ENCODE measurements at places on chromosomes 11 and 22.

GRCh38 chr11:114174712-114175495 is 115.4 kb downstream of the ZBTB16 start:
- DNase-seq: no peak

- no peak for DNase-seq
Observed at GRCh38 chr11:117319214-117319840, 3.3 kb upstream of the BACE1 start.

- no peak for DNase-seq
Observed at GRCh38 chr11:7570938-7571521, 57.2 kb downstream of the PPFIBP2 start.

DNA sequence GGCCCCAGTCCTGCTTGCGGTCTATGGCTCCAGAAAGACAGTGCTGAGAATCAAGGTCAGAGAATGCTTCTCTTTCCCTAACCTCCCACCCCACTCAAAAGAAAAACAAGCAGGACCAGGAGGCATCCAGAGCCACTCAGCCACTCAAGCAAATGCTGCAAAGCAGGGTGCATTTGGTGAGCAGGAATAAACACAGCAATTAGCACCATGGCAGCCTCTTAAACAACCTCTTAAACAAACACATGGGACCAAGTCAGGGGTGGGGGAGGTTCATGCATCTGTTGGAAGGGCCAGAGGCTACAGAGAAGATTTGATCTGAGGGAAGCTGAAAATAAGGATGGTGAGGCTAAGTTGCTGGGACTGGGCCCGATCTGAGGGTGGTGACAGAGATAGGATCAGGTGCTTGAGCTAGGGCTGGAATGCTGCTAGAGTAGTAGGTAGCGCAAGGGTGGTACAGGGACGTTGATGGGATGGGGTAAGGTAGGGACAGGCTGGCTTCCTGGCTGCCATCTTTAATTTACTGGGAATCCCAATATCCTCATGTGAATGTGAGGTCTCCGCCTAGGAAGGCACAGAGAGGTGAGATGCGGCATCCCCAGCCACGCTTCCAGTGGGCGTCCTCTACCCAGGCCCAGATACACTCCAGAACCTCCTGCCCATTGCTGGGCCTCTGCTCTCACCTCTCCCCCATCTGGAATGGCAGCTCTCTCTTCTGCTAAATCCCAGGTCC is 26.6 kb upstream of the LMO1 start:
- peak; percentile 77 for DNase-seq

- no peak for DNase-seq
Observed at GRCh38 chr22:49737101-49737551, 90.5 kb downstream of the BRD1 start.

GRCh38 chr11:57377107-57377506 is 3.8 kb downstream of the PRG3 start:
- no peak for DNase-seq

DNA sequence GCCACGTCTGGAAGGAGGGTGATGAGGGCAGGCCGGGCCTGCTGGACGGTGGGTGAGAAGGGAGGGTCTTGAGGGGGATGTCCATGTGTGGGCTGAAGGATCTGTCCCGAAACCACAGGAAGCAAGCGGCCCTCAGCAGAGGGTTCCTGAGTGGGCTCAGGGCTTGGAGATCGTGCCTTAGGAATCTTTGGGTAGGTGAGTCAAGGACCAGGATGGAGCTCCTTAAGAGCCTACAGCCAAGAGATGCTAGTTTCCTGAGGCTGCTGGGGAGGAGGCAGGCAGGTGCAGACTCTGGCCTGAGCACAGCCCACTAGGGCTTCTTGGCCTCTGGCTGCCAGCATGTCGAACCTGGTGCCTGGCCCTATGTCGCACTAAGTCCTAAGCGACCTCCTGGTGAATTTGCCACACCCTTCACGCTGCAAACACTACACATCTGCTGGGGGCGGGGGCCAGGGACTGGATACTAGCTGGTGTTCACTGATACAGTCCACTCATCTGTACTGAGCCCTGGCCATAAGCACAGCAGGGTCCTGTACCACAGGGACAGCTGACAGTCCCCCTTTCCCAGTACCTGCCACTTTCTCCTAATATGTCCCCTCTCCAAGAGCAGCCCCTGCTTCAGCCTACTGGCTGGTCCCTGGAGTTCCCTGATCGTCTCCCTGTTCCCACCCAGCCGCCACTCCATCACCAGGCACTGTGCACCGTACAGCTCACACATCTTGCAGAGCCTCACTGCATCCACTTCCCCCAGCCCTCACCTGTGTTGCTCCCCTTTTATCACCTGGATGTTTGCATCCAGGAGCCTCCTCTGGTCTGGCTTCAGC is 19.5 kb downstream of the GNAZ start:
- no peak for DNase-seq

DNA sequence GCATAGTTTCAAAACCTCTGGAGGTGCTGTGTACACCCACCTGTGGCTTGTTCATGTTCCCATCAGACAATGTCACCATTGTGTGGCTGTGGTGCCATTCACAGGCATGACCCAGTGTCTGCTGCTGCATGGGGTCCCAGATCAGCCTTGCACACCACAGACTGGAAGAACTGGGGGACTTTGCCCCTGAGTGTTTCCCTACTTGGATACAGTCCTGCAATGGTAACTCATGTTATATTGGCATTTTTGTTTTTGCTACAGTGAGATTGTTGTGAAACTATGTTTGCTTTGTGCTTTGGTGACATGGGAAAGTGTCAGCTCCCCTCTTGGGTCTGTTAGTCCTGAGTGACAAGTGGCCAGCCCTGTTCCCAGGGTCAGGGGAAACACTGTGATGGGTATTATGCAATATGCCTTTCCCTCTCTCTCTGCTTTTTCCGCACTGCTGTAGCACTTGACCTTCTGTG is 108.8 kb downstream of the NAV2 start:
- DNase-seq: no peak

DNA sequence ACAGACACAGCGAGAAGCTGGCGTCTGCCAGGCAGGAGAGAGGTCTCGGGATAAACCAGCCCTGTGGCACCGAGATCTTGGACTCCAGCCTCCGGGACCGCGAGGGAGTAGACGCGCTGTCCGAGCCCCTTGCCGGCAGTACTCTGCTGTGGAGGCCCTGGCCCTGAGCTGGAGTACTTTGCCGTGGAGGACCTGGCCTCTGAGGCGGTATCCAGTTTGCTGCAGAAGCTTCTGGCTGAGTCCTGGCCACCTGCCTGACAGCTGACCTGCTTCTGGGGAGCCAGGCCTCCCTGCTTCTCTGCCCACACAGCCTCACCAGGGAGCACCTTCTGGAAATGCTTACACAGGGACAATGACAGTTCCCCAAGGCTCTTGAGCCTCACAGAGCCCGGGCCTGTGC is 31.6 kb upstream of the CARS1 start:
- no peak for DNase-seq

DNA sequence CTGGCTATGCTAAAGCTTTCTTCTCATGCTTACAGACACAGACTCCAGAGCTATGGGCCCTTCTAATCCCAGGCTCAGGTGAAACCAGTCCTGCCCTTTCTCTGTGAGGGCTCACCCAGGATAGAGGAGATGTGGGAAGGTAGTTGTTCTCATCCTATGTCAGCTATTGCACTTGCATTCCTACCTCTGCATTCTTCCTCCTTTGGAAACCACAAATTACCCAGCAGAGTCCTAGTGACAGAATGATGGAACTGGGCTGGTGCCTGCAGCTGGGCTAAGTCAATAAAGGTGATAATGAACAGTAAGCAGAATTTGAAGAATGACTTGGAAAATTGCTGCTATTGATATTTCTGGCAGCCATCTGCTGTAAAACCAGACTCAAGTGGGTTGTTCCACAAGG is 560.0 kb downstream of the TMEM135 start:
- DNase-seq: no peak

- DNase-seq: no peak
Observed at GRCh38 chr11:134200688-134201087, 23.1 kb downstream of the NCAPD3 start.

GRCh38 chr11:76314741-76315090 is 66.2 kb downstream of the THAP12 start:
- peak; percentile 47 for DNase-seq

GRCh38 chr11:67056267-67057204 is at the start of gene RHOD:
RHOD (plus strand) TSS chr11:67056847; CDS start chr11:67056903, 56 bp downstream.
- no peak for DNase-seq

DNA sequence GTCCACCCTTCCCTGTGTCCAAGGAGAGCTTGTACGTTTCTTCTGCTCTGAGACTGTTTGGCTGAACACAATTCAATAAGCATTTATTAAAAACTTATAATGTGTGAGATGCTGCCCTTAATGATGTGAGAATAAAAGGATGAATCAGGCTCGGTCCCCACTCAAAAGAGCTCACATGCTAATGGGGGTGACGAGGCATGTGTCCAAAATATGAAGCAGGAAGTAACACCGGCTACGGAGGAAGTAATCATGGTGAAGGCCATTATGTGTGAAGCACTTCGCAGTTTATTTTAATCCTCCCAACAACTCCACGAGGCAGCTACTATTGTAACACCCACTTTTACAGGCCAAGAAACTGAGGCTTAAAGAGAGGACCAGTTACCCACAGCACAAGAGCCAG is 3.4 kb upstream of the RASD2 start:
- no peak for DNase-seq

GRCh38 chr11:44917741-44918140 is 32.9 kb downstream of the TP53I11 start:
- DNase-seq: no peak

GRCh38 chr22:49900441-49901230 is 17.6 kb downstream of the ALG12 start:
- no peak for DNase-seq

- no peak for DNase-seq
Observed at GRCh38 chr22:35470903-35471321, 69.7 kb upstream of the RASD2 start.

GRCh38 chr11:15497366-15497765 is 382.6 kb downstream of the INSC start:
- no peak for DNase-seq

- DNase-seq: no peak
Observed at GRCh38 chr22:49747716-49748115, 80.0 kb downstream of the BRD1 start.

- no peak for DNase-seq
Observed at GRCh38 chr11:48033918-48034341, 53.6 kb downstream of the PTPRJ start.

DNA sequence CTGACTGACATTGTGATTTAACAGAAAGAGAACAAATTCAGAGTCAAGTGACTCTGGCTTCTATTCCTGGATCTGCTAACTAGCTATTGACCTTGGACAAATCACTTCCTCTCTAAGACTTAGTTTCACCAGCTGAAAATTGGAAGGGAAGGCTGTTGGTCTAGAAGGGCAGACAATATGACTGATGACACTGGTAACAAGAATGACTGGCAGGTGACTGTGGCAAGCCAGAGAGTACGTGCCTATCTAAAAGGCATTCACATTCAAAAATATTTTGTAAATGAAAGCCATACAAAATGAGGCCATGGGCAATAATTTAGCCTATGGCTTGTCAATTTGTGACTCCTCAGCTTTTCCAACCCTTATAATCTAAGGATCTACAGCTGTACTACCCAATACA is 23.5 kb downstream of the SERGEF start:
- no peak for DNase-seq

GRCh38 chr11:102493524-102493923 is 37.0 kb downstream of the MMP7 start:
- no peak for DNase-seq

- DNase-seq: peak; percentile 82
Observed at GRCh38 chr11:59197991-59198390, 14.7 kb downstream of the MPEG1 start.

DNA sequence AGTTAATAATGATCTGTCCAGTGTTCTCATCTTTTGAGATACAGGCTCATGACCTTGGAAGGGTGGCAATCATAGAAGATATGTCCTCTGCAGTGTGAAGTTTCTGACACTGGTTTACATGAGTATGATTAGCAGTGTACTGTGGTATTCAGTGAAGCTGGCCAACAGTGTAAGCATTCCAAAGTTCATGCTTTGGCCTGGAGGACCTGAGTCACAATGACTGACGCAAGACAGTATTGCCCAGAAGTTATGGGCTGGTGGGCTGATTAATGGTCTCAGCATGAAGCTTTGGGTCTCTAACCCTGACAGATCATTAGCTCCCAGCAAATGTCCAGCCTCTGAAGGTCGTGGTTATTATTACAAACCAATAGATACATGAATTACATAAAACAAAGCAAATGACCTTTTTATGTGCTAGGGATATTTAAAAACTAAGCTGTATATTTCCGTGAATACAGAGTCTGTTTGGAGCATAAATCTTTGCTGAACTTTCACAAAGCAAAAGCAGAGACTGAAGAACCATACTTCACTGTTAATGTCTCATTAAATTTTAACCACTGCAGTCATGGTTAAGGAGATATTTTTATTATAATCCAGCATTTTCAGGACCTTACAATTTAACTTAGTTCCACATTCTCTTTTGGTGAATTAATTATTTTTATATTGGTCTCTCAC is 28.3 kb upstream of the USP47 start:
- DNase-seq: no peak

DNA sequence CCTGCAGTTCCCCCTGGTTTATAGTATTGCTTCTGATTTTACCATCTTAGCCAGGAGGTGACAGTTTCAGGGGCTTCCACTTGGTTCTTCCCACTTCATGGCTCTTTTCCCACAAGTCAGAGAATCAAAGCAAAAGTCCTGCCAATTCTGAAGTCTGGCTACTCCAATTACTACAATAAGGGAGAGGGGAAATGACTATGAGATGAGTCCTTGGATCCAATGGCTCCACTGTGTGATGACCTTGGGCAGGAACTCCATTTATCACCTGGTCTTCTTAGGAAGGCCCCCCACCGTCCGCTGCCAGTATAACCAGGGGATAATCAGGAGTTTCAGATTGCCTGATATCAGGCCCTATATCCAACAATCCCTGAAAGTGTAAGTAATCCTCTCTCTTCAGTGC is 31.6 kb upstream of the CCND1 start:
- no peak for DNase-seq

DNA sequence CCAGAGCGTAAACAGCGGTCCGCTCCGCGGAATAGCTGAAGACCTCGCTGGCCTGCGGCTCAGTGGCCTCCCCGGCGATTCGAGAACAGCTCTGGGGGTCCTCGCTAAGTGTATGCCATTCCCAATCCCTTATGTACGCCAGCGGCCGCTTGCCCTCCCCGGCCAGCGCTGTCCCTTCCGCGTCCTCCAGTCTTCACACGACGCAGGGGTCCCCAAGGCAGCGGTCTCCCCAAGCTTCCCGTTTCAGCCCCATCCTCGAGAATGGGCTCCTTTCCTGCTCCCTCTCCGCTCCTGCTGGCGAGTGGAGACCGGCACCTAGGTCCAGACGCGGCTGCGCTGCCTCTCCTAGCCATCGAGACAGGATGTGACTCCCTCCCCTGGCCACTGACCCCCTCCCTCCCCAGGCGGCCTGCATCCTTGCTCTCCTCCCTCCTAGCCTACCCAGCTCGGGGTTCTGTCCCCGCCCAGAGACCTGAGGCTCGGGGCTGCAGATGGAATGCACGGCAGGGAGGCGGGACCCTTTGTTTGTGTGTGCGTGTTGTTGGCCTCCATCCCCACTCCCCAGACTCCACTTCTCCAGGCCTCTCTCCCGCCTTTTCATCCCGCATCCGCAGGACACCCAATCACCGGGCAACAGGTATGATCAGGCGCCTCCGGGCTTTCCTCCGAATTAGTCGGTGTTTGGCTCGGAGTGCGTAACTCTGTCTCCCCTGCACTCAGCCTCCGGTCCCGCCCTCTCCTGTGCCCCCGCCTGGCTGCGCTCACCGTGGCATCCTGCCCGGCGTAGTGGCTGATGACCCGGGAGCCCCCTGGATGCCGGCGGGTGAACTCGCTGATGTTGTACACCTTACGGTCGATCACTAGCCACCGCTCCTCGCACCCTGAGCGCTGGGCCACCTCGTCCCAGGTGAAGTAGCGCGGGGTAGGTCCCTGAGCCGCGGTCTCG is 740 bp downstream of the FADS1 start:
- peak; percentile 75 for DNase-seq

All from DMS79 treated with DMSO at 0.1 percent for 48 hours (cell line).